ENCODE measurements at places on chromosomes 13 and 19.

- DNase-seq = no peak
Measured at GRCh38 chr19:42270346-42271044, 1.4 kb downstream of the CIC start.

DNA sequence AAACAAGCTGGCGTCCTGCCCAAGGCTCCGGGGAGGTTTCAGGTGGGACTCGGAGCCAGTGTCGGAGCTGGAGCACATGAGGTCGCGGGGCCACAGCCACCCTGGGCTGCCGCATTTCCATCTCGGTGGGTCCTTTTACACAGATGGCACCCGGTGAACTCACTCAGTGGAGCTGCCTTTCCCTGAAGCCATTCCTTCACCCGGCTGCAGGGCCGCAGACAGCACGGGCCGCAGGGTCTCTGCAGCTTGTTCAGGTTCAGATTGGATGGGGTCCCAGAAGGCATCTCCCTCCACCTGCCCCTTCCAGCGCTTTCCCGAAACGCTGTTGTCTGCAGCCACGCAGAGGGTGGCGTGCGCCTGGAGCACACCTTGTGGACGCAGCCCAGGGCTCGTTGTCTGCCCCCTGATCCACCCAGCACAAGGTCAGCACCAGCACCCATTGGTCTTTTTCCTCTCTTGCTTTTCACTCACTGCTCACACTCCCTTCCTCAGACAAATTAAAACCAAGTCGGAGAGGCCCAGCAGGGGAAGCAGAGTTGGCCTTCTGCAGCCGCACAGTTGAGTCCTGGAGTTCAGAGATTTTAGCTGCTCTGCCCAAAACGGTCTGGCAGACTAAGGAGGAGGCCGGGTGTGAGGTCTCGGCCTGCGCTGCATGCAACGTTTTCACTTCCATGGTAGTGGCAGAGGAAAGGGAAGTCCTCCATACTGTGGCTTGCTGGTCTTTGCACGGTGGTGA lies 18.1 kb downstream of the MCF2L start:
- DNase-seq = no peak

GRCh38 chr19:16460454-16460853 lies 11.3 kb downstream of the EPS15L1 start:
- no peak for DNase-seq

- no peak for DNase-seq
Measured at GRCh38 chr13:111243981-111244380, 76.5 kb upstream of the TEX29 start.

DNA sequence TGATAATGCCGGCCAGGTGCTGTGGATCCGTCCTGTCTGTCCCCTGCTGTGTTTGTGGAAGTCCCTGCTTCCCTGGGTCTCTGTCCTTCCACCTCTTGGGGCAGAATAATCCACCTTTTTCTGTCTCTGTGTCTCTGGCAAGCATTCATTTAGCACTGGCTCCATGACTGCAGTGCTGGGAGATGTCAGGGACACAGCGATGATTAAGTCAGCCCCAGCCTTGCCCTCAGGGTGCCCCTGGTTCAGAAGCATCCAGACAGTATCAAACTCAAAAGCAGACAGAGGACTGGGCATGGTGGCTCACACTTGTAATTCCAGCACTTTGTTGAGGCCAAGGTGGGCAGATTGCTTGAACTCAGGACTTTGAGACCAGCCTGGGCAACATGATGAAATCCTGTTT lies 1.5 kb downstream of the HIPK4 start:
- no peak for DNase-seq

DNA sequence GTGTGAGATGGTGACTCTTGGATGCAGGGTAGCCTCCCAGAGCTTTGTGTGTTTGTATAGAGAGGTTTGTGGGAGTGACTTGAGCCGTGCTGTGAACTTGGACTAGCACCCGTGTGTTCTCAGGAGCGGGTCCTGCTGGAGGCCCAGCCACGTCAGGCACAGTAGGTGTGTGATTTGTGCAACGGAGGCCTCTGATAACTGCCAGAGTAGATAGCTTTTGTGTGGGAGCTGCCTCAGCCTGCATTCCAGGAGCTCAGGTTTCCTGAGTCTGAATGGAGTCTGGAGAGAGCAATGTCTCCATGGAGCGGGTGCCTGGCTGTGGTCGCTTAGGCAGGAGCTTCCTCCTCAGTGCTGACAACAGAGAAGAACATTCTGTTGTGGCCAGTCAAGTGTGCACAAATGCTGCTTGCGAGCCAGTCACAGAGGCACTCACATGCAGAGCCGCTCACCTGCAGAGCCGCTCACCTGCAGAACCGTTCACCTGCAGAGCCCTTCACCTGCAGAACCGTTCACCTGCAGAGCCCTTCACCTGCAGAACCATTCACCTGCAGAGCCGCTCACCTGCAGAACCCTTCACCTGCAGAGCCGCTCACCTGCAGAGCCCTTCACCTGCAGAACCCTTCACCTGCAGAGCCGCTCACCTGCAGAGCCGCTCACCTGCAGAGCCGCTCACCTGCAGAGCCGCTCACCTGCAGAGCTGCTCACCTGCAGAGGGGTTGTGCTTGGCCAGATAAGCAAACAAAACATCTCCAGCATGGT lies 32.6 kb downstream of the TFDP1 start:
- DNase-seq = peak; percentile 63

GRCh38 chr13:105971738-105972137 lies 563.7 kb downstream of the EFNB2 start:
- no peak for DNase-seq

DNA sequence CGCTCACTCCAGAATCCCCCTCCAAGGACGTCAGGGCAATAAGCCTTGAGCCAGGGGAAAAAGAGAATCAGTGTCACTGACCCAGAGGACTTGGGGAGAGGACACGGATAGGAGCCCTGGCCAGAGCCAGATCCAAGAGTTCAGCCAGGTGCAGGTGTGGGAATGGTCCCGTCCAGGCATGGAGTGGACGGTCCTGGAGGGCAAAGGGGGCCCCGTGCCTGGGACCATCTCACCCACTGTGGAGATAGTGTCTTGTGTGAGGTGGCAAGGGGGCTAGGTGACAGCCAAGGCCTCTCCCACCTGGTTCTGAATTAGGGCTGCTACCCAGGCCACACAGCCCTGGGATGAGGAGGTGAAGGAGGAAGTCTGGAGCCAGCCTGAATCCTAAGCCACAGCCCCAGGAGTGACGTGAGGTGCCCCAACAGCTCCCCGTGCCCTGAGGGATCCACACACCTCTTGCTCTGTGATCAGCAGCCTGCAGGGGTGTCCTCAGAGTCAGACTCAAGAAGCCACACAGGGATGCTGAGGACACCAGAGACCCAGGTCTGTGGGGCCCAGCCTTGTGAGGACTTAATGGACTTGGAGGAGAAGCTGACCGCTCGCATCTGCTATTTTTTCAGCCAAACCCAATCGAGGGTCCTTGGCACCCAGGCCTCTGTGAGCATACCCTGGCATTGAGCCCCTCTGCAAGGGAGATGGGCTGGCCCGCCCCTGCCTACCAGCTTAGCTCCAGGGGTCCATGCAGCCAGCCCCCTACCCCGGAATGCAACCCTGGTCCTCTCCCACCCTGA lies 16.4 kb upstream of the ZNF14 start:
- no peak for DNase-seq

- DNase-seq = peak; percentile 31
Measured at GRCh38 chr19:46076951-46077814, 36.4 kb upstream of the IGFL4 start.

DNA sequence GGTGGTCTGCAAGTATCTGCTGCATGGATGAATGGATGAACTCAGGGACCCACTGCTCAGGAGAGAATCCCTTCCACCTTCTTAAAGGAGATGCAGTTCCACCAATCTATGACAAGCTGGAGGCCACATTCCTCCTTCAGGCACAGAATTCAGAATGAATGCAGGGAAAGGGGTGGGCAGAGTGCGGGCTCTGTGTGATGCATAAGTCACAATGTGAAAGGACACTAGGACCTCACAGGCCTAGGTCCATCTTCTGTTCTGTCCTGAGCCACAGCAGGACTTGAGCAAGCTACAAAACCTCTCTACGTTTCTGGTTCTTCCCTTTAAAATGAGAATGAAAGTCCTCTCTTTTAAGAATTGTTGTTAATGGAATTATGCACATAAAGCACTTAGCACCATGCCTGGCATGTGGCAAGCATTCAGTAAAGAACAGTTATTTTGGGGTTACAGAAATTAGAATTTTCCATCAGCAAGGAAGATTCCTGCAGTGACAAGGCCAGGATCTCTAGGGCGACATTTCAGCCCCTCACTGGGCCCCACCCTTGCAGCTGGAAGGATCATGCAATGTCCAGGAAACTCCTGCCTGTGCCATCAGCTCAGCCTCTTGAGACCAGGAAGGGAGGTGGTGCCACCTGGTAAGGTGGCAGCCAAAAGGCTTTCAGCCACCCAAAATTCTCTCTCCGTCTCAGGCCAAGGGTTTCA lies 38.7 kb downstream of the TSHZ3 start:
- DNase-seq = no peak

GRCh38 chr13:33135097-33135496 lies 118.9 kb downstream of the KL start:
- DNase-seq = no peak

GRCh38 chr13:25225970-25226369 lies 53.9 kb upstream of the AMER2 start:
- DNase-seq = no peak

- DNase-seq = no peak
Measured at GRCh38 chr13:45915686-45916439, 64.3 kb upstream of the SIAH3 start.

GRCh38 chr19:35070471-35070870 lies 28.9 kb downstream of the HPN start:
- DNase-seq = no peak

GRCh38 chr13:91184244-91184926 lies 163.1 kb upstream of the MIR17HG start:
- DNase-seq = no peak

DNA sequence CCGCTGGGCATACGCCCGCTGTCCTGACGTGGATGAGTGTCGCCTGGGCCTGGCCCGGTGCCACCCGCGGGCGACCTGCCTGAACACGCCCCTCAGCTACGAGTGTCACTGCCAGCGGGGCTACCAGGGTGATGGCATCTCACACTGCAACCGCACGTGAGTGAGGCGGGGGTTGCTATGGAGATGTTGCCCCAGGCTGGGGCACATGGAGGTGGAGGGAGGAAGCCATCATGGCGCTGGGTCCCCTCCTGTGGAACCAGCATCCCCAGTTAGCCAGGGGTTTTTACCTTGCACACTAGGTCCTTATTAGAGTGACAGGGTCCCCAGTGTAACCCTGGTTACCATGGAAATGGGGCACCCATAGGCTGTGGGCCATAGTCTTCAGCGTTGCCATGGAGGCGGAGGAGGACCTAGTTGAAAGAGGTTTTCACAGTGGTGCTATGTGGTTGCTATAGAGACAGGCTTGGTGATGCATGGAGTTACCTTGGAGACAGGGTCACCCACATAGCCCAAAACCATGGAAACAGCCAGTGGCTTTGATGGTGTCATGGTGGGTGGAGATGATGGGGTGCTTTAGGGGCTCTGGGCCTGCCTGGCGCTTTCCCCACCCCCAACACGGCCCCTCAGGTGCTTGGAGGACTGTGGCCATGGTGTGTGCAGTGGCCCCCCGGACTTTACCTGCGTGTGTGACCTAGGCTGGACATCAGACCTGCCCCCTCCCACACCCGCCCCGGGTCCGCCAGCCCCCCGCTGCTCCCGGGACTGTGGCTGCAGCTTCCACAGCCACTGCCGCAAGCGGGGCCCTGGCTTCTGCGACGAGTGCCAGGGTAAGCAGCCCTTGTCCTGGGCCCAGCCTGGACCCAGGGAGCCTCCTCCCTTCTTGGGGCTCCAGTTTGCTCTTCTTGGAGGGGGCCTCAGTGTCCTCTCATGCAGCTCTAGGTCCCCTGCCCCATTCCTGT lies 27.1 kb downstream of the MEGF8 start:
- peak; percentile 45 for DNase-seq

- no peak for DNase-seq
Measured at GRCh38 chr13:99335603-99336002, 28.4 kb upstream of the GPR183 start.

DNA sequence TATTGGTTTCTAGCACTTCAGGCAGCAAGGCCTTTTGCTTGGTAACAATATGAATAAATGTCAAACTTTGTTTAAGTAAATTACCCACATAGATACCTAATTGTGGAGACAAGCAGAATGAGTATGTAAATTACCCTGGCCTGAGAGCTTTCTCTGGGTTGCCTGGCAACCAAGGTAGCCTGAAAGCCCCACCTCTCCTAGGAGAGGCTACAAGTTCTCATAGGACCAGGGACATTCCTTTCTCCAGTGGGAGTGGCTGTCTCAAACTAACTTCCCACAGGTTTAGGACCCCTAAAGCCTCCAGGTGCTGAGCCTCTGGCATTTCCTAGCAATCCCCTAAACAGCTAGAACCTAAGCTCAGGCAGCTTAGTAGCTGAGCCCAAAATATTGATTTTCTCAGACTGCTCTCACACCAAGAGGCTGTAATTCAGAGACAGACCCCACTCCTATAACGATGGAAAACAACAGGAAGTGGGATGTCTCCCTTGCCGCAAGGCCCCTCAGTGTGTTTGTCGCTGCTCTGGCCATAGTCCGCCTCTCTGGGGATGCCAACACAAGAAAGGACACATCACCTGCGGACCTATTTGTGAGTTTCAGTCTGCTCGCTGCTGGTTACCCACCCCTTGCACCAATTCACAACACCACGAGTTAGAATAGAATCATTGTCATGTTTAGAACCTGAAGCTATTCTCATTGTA lies 207.3 kb downstream of the DLEU7 start:
- no peak for DNase-seq

DNA sequence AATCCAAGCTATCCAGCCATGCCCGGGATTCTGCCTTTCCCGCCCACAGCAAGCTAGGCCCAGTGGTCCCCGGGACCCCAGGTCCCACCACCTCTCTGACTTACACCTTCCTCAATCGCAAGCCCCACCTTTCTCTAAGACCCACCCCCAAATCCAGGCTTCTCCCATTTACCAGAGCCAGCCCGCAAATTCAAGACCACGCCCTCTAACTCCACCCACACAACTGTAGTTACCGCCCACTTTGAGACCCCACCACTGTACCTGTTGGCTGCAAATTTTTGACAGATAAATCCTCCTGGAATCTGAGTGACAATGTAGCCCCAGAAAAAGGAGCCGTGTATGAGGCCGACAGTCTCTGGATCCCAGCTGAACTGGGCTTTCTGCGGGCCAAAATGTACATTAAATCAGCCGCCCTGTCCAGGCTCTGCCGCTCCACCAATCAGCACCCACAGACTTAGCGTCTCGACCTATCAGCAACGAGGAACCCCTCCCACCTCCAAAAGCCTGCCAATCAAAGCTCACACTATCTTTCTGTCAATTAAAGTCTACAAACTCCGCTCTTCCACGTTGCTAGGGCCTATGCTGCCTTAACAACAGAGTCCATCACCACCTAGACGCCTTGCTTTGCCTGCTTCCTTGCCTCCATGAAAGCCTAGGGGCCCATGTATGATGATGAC lies 6.3 kb downstream of the SLC17A7 start:
- peak; percentile 87 for DNase-seq

DNA sequence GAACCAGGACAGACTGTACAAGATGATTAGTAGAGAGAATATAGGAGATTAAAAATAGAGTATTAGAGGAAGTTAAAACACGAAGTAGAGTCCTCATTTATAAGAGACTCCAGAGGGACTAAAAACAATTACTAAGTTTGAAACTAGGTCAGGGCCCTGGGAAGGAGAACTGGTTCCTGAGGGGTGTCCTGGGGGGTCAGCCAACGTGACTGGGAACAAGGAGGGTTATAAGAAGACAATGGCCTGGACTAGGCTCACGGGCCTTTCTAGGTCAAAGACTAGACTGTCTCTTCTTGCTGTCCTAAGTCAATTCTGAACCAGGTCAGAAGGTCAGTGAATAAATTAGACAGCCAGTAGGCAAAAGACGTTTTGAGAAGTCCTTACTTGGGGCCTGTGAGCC lies 165.3 kb downstream of the IER2 start:
- DNase-seq = no peak

- DNase-seq = no peak
Measured at GRCh38 chr19:8057545-8058270, 5.1 kb downstream of the CCL25 start.

Measured in cerebellum (tissue), 4 donors.